ENCODE measurements at places on chromosomes 3 and 15.

DNA sequence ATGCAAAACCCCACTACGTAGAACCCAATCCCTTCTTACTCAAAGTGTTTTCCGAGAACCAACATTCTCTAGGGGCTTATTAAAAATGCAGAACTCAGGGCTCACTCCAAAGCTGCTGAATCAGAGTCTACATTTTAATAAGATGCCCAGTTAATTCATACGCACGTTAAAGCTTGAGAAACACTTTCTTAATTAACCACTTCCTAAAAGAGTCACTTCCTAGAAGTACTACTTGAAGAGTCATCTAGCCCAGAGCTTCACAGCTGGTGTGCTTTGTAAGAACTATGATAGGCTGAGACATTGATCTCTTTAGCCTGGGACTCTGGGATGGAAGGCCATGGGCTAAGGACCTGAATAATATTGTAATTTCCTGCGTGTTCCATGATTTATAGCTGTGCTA, 9.0 kb downstream of the COL6A5 start:
- DNase-seq: no peak

- DNase-seq: no peak
These were observed 134.8 kb upstream of the TTC14 start for GRCh38 chr3:180467177-180467576.

DNA sequence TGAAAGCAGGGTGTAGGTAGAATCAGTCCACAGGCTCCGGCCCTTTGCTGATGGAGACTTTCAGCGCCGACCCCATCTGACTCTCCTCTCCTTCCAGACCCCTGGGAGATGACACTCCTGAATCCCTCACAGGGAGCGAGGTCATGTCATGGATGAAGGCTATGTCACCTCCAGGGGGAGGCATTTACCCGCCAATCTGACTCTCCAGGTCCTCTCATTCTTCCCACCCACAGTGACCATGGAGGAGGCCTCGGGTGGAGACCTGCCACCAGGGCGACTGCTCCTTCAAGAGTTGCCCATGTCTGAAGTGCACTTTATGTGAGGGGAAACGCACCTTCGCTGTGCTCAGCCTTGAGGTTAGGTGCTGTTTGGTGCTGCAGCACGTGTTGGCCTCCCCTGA, 112.7 kb downstream of the KLF13 start:
- DNase-seq: no peak

GRCh38 chr3:29503314-29503713, 222.4 kb downstream of the RBMS3 start:
- DNase-seq: no peak

DNA sequence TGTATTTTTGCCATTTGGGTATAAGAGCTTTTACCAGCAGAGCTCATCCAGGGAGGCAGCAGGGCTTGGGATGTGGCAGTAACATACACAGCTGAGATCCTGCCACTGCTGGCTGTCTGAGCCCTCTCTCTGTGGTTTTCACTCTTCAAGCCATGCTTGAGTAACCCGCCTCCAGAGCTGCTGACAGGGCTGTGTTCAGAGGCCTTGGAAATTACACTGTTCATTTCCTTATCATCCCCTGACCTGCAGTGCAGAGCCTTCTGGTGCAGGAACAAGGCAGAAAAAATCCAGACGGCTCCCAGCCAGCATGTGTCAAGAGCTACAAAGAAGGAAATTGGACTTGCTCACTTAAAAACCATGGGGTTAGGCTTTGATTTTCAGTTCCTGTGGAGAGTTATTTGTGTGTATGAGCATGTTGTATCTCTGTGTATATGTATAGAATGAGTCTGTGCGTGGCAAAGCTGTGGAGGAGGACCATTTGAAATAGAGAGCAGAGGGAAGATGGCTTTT, 47.0 kb downstream of the ZNF609 start:
- DNase-seq: no peak

GRCh38 chr3:79074558-79074957, 693.2 kb downstream of the ROBO1 start:
- DNase-seq: no peak

GRCh38 chr15:78058401-78058935, 19.0 kb downstream of the TBC1D2B start:
- no peak for DNase-seq

DNA sequence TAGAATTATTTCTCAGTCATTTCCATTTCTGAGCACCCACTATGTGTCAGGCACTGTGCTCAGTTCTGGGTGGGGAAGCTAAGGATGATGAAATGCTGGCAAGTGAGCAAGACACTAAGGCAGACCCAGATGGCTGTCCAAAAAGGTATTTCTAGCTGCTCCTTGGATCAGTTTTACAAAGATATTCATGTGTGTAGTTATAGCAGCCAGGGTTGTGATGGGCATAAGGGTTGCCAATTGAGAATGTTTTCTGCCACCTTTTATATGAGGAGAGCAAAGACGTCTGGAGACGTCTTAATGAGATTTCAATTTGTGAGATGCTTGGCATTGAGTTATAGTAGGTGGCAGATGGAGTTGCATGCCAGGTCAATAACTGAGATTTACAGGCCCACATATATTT, 197.1 kb upstream of the RASGRP1 start:
- DNase-seq: no peak

GRCh38 chr15:83288381-83288801, 3.9 kb upstream of the BNC1 start:
- DNase-seq: no peak

DNA sequence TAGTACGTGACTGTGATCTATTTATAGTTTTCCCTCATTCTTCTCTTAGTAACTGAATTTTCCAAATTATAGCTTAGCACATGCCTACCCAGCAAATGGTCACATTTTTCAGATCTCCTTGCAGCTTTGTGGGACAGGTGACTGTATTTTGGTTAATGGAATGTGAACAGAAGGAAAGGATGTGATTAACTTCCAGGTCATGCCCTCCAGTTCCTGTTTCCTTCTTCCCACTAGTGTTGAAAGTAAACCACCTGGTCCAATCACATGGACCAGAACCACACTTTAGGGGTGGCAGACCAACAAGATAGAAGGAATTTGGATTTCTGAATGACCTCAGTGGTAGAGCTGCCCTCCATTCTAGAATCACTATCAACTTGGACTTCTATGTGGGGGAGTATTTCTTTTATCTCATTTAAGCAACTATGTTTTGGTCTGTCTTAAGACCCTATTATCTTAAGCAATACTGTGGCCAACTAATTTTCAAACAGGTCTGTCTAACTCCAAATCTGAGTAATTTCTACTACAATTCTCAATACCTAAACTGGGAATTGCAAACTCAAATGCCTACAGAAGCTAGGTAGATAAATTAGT, 76.0 kb upstream of the TSC22D2 start:
- DNase-seq: no peak

- DNase-seq: no peak
These were observed 81.7 kb upstream of the PLCL2 start for GRCh38 chr3:16803019-16803418.

GRCh38 chr3:113906568-113907140, 41.2 kb upstream of the ZDHHC23 start:
- no peak for DNase-seq

DNA sequence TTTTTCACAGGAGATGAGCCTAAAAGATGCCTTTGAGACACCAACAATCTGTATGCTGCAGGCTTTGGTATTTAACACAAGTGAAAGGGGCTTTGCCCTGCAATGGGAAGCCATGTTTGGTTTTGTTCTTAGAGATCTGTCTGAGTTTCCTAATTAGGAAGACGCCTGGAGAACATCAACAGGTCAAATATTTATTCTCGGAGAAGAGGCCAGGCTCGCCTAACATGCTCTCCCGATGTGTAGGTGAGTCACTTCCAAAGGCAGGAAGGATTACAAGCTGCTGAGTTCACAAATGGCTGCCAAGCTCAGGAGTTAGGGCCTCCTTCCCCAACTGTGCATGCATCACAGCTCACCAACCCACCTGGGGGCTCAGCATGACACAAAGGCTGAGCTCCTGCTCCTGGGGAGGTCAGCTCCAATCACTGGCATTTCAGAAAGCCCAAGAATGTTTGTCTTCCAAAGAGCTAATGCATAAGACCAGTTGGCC, 119.5 kb upstream of the PRICKLE2 start:
- DNase-seq: no peak

- no peak for DNase-seq
These were observed 93.7 kb upstream of the BOC start for GRCh38 chr3:113117511-113118234.

DNA sequence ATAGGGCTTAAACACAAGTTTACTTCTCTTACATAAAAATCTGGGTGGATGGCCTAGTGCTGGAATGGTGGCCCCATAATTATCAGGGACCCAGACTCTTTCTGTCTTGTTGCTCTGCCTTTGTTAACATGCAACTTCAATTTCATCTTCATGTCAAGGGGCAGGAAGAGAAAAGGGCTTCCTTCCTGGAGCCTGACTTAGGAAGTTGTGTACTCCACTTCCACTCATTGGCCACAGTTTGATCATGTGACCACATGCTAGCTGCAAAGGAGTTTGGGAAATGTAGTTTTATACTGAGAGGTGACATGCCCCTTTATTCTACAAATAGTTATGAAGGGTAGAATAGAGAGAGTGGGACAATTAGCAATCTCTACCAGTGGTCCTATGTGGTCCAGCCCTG, 39.3 kb downstream of the RHCG start:
- no peak for DNase-seq

DNA sequence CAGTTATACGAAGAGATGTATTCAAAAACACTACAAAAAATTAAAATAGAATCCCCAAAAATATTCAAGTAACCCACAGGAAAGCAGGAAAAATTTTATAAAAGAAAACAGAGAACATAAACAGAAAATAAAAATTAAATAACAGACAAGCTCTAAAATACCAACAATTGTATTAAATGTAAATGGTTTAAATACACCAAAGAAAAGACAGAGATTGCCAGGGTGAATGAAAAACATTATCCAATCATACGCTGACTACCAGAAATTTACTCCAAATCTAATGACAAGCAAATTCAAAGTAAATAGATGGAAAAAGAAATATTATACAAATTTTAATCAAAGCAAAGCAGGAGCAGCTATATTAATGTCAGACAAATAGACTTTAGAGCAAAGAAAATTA, 103.6 kb downstream of the BOC start:
- DNase-seq: no peak

DNA sequence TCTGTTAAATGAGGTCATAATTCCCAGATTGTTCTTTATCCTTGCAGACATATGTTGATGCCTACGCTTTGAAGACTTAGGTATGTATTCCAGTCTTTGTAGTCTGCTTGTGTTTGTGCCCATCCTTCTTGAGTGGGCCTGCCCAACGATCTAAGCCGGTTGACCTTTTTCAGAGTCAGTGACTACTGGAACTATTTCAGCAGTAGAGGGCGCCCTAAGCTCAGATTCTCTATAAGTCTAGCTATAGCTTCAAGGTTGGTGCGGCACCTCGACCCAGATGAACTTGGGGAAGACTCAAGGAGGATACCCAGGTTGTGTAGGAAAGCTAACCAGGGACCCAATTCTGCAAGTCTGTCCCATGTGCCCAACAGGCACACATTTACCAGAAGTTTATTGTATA, 228.8 kb upstream of the PPP2R3A start:
- DNase-seq: no peak

GRCh38 chr3:37673401-37673800, 188.3 kb upstream of the CTDSPL start:
- DNase-seq: no peak

GRCh38 chr3:50266017-50266416, 2.9 kb upstream of the SEMA3B start:
- DNase-seq: no peak

DNA sequence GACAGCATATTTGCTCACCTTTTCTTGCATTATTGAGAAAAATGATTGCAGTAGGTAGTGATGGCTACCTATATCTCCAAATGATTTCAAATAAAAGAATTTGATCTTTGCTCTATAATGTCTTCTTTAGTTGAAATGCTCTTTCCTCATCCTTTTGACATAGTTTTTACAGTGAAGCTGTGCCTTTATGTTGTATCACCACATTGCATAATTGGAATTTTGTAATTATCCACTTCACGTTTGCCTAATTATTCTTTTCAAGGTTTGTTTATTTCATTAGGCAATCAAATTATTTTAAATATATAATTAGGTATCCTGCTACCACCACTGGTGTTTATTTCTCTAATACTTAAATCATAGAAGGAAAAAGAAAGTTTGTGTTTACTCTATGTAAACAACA, 21.3 kb upstream of the P2RY13 start:
- no peak for DNase-seq

DNA sequence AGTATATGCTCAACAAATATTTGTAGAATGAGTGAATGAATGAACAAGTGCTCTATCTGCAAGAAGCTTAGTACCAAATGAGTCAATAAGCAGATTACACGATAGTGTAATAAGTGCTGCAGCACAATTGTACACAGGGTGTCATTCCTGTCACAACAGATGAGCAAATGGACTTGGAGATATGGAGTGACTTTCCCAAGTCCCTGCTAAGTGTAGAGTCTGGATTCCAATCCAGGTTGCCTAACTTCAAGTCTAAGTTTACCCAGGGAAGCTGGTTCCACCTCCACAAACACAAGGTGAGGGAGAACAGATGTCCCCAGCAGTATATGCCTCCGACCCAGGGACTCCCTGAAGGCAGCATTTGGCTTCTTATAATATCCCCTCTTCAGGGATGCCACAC, 77.7 kb upstream of the RAD18 start:
- DNase-seq: no peak

DNA sequence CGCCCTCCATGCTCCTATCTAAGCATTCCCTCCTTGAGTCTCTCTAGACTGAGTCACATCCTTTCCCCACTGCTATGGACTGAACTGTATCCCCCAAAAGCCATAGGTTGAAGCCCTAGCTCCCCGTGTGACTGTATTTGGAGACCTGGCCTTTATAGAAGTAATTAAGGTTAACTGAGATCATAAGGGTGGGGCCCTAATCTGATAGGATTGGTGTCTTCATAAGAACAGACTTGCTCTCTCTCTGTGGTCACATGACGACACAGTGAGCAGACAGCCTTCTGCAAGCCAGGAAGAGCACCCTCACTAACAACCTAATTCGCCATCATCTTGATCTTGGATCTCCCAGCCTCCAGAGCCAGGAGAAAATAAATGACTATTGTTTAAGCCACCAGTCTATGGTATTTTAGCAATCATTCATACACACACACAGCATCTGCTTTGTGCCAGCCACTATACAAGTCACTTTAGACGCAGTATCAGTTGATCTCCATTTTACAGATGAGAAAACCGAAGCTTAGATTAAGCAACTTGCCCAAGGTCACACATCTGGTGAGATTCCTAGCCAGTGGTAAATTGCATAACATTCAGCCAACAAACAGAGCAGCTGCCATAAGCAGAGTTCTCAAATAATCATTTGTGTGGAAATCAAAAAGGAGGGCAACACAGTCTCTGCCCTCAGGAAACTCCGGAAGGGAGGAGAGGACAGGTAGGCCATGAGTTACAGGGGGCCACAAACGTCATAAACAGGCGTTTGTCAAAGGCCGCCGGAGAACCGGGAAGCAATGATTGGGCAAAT, 66.3 kb upstream of the HES1 start:
- DNase-seq: no peak

GRCh38 chr3:168249205-168249549, 153.5 kb upstream of the GOLIM4 start:
- DNase-seq: no peak

Measured in T1000 (cell line).